Naive thymus-derived CD4-positive, alpha-beta T cell (primary cell): ENCODE measurements at places on chromosomes 7 and 10. TPM values are rescaled to one million over a fixed set of nuclear protein-coding genes. Genes with fewer than 3 reads are reported as not detected.

Gene RRP12
- polyA plus RNA-seq = 13.4 TPM

Gene ATXN7L1
- polyA plus RNA-seq = 19.8 TPM

Gene NPSR1
- polyA plus RNA-seq = not detected

Gene ZNF273
- 3.6 TPM for polyA plus RNA-seq

Gene DLG5
- not detected for polyA plus RNA-seq

Gene ZNF746
- 7.6 TPM for polyA plus RNA-seq

Gene DLX5
- polyA plus RNA-seq = not detected

Gene BMPER
- not detected for polyA plus RNA-seq

Gene LMOD2
- polyA plus RNA-seq = 0.44 TPM

Gene FEZF1
- polyA plus RNA-seq = not detected

GRCh38 chr10:27680006-27680557 is 65.5 kb downstream of the MKX start:
- DNase-seq = no peak

DNA sequence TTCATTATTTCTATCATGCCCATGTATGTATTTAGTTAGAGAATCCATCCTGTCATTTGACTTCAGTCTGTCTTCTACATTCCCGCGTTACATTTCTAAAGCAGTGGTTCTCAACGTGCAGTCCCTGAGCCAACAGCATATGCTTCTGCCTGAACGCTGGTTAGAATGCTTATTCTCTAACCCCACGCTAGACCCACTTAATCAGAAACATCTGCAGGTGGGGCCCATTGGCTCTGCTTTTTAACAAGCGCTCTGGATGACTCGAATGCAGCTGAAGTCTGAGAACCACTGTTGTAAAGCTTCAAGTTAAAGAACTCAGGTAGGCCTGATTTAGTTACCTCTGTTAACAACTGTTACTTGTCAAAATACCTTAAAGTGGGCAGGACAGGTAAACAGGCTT is 38.2 kb downstream of the NEUROD6 start:
- DNase-seq = no peak

DNA sequence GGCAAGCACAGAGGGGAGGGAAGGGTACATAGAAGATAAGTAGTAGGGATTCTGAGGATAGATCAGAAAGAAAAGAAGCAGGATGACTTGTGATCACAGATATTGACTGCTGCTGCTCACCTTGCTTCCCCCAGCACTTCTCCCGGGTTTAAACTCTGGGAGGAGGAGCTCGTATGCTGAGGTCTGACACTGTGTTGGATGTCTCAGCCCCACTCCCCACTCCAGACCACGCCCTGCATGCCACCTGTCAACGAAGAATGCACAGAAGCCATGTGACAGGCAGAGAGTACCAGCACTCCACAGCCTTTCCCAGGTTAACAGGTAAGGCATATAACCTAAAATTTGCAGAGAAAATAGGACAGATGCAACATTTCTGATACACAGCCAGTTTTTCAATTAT is 388.9 kb downstream of the TNS3 start:
- no peak for DNase-seq

GRCh38 chr10:5094265-5095205 is at the start of gene AKR1C3:
TSS of gene AKR1C3 (plus strand) at chr10:5094414. CDS start at chr10:5094445, 31 bp downstream.
- peak; percentile 24 for DNase-seq

GRCh38 chr7:2754912-2755311 is 66.9 kb downstream of the AMZ1 start:
- DNase-seq = no peak

DNA sequence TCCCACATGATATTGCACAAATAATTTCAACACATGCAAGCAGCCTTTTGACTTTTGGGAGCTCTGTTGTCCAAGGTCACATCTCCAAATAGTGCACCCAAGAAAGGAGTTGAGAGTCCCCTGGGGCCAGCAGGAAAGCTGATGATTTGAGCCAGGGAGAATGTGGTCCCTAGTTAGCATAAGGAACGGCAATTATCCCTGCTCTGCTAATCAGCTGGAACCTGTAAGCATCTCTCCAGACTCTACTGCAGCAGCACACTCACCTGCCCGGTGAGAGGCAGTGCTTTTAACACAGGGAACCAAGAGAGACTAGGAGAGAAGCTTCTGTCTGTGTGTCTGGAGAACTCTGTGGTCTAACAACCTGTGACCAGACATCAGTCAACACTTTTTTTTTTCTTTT is 17.0 kb downstream of the TRPV5 start:
- no peak for DNase-seq

GRCh38 chr7:46881507-46882127 is 700.3 kb downstream of the TNS3 start:
- no peak for DNase-seq

DNA sequence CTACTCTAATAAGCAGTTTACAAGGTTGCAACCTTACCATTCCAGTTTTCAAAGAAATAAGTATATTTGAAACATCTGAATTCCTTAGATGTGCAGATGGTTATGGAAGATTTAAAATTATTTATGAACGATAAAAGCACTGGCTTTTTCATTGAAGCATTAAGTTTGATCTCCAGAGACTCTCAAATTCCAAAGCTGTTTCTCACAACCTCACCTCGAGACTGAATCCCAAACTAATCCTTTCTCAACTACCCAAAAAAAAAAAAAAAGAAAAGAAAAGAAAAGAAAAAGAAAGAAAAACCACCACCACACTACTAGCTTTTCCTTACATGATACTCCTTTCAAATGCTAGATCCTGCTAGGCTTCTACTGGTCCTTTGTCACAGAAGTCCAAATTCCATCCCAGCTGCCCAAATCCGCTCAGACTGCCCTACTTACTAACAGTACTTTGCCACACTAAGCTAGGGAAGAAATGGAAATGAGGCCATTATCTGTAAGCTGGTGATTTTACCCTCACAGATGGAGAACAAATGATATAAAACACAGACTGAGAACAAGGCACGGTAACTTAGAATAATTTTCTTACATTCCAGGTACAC is 100.6 kb upstream of the CDK1 start:
- no peak for DNase-seq

- DNase-seq = no peak
Observed at GRCh38 chr10:88119160-88119559, 255.7 kb downstream of the PTEN start.

DNA sequence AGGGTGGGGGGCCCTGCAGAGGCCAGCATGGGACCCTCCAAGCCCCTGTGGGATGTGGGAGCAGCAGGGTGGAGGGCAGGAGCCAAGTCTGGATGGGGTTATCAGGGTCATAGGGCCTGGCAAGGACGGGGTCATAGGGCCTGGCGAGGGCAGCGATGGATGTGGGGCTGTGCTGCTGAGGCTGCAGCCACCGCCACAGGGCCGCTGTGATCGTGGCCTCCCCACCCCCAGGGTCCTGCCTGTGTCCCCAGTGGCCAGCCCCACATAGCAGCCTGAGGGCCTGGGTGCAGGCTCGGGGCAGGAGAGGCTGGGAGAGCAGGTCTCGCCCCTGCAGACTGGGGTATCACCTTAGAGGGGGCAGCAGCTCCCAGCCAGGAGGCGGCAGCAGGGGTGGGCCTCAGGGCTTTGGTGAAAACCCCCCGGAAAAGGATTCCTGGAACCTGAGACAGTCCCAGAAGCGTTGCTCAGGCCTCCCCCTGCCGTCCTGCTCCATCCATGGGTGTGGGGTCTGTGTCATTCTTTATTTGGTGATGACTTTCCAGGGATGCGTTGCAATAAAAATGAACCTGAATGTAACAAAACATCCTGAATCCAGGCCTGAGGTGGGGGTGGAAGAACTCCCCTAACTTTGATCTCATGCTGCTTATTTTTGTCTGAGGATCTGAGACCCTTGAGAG is 107.3 kb upstream of the SHH start:
- DNase-seq = no peak

GRCh38 chr7:33805630-33806233 is 99.6 kb upstream of the BMPER start:
- DNase-seq = no peak

DNA sequence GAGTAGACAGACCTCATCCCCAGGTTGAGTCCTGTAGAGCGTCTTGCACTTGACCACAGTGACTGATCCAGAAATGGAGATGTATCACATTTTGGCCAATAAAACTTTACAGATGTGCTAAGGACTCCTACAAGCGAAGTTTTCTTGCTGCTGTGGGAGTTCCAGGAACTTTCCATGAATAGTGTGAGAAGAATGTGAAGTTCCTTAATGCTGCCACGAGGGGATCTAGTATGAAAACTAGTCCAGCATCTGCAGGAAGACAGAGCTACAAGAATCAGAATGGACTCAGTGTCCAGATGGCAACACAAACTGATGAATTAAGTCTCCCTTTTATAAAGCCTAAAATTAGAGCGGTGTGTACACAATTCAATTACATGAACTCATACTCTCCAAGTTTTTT is 14.8 kb upstream of the LSM8 start:
- DNase-seq = no peak

DNA sequence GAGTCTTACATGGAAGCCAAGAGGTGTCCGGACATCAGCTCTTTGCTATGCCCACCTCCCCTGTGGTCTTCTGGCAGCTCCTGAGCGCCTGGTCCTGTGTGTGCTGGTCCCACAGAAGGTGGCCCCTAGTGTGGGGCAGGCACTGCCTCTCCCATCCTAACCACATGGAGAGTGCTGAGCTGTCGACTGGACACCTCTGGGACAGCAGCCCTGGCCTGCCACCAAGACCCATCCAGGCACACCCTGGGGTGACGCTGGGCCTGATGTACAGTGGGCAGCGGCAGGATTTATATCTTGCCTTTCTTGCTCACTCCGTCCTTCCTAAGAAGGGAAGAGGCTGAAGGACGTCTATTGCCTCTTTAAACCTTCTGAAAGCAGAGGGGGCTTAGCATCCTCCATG is 98.7 kb downstream of the EBF3 start:
- DNase-seq = no peak

GRCh38 chr7:117119192-117119924 is 166.1 kb downstream of the ST7 start:
- peak; percentile 67 for DNase-seq

DNA sequence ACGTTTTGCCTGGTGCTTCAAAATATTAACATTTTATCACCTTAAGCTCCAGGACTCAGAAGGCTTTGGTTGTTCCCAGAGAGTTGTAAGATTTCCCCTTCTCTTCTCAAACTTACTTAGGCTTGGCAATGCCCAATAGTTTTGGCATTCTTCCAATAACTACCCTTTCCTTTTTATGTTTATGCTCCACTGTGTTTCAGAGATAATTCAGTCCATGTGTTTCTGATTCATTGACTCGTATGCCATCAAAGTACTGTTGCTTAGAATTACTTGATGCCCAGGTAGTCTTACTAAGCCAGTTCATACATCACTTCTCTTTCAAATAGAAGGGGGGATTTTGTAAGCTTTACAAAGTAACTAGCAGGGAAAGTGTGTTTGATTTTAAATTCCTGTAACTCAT is 66.6 kb downstream of the AGMO start:
- DNase-seq = no peak

GRCh38 chr10:124064676-124065075 is 28.7 kb downstream of the CHST15 start:
- peak; percentile 50 for DNase-seq

DNA sequence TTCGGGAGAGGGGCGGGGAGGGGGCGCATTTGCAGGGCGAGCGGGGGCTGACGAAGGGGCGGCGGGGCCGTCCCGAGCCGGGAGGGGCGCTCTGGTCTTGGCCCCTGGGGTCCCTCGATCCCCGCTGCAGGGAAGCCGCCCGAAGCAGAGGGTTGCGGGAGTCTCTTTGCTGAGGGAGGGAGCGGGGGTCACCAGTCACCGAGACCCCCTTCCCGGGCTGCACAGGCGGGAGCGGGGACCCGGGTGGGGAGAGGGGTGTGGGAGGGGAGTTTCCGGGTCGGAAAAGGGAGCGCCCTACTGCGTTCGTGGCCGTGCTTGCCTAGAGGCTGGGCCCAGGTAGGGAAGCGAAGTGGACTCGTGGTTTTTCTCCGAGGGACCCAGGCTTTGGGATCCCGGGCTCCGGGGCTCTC is 422 bp downstream of the AP1S1 start:
- DNase-seq = no peak

DNA sequence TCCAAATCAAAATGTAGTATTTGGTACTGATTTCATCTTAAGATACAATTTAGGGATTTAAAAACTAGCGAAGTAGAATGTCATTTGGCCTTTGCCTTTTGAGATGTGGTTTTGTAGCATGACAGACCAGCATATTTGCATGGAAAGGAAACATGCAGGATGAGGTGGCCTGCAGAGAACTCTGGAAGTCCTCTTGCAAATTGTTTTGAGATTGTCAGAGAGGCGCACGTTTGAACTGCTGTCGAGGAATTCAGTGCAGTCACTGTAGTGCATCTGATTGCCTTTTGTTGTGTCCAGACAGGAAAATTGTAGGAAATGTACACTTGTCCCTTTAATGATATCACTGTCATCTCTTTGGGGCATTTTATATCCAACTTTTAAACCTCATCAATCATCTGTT is 136.7 kb downstream of the CELF2 start:
- DNase-seq = no peak

- no peak for DNase-seq
Observed at GRCh38 chr10:112182784-112183328, 709 bp downstream of the GPAM start.

- no peak for DNase-seq
Observed at GRCh38 chr10:108633046-108633445, 1290.3 kb downstream of the XPNPEP1 start.

GRCh38 chr10:113617086-113617485 is 46.8 kb downstream of the NRAP start:
- no peak for DNase-seq

DNA sequence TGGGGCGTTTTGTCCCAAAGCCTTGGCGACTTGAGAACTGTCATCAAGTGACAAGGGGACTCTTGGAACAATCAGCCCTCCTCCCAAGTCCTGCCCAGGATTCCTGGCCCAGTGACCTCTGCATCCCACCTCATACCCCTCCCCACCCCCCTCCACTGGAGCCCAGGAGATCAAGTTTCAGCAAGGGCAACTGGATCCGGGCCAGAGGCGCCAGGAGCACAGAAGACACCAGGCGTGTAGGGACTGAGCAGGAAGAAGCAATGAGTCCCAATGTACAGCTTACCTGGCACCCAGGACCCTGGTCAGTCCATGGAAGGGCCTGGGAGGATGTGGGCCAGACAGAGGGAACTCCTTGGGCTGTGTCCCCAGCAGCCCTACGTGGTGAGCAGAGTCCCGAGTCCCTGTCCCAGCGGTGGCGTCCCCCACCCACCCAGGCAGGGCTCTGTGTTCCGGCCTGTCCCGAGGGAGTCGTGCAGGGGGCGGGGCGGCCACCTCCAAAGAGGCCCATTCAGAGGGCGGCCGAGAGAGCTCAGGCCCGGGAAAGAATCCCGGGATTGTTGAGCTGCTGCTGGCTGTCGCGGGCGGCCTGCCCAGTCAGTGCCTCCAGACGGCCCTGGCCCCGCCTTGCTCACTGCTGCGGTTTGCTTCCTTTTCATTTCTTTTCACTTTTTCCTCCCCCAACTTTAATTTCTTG is 254.1 kb downstream of the TNS3 start:
- DNase-seq = no peak

GRCh38 chr10:63382066-63382465 is 83.7 kb downstream of the JMJD1C start:
- DNase-seq = no peak
